ENCODE measurements at places on chromosomes 11 and 22. TPM values are rescaled to one million over a fixed set of nuclear protein-coding genes. Genes with fewer than 3 reads are reported as not detected.

GRCh38 chr11:33068611-33069340 lies 29.4 kb downstream of the TCP11L1 start:
- DNase-seq, result no peak

DNA sequence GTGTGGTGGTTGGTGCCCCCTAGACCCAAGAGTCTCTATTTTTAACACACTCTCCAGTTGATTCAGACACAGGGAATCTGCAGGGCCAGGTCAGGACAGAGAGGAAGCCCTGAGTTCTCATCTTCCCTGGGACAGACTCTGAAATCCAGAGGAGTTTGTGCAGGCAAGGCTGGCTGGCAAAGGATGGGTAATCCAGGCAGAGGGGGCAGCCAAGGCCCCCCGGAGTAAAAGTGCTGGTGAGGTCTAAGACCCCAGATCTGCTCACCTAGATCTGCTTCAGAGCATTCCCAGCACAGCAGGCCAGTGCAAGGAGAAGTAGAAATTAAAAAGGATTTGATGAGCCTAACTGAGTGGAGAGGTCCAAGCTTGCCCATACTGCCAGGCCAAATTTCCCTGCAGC lies 40.6 kb upstream of the MN1 start:
- DNase-seq, result no peak

DNA sequence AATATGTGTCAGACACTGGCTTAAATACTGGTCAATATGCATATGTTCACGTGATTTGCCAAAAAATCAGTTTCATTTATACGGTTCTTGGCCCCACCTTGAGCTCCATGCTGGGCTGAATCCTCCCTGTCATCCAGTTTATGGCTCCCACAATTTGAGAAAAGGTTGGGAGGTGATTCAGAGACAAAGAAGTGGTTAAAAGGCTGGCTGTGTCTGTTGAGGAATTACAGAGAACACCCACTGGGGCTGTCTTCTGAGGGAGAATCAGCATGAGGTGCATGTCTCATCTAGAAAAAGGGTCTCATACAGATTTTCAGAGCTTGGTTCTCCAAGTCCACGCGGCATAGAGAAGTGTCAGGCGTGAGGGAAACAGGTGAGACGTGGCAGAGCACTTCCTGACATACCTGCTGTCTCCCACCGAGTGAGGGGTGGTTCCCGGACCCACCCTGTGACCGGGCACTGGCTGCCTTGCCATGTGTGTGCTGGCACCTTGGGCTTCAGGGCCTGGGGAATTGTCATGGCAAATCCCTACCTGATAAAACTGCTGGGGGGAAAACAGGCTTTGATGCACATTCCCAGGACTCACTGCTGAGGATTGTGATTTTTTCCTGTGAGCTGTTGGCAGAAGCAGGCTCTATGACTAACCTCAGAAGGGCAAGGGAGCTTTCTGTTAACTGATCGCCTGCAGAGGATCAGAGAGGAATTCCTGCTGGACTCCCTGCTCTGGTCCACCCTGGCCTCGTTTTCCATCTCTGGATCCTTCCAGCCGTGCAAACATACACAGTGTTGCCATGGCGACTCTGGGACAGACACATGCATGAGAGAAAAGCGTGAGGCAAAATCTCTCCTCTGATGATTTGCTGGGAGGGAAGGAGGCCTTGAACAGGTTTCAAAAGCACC lies 223.6 kb downstream of the ADAMTS15 start:
- DNase-seq, result peak; percentile 62

GRCh38 chr22:47160141-47160541 lies 397.7 kb downstream of the TBC1D22A start:
- DNase-seq, result no peak

- no peak for DNase-seq
Measured at GRCh38 chr22:46963672-46964545, 201.5 kb downstream of the TBC1D22A start.

DNA sequence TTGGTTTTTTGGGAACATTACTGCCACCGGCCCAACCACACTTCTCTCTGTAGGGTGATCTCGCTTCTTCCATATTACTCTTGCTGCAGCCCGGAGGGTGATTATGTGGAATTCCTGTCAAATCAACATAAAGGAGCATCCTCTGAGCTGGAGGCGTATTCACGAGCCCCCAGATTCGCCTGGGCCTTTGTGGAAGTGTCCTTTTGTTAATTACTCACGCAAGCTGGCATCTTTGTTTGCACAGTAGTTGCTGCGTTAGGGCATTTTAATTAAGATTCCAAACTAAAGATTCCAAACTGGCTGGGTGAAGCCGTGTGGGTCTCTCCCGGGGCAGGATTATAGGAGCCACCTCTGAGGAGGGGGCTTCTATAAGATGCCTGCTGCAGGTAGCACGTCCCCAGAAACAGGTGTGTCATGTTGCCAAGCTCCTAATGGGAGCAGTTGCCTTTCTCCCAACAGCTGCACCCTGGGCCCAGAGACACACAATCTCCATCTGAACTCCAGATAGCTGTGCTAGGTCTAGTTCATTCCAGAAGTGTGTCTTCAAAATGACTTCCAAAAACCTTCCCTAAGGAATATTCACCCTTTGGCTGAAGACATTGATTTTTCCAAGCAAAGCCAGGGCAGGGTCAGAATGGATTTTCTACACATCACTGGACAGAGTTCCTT lies 40.9 kb downstream of the SHISAL1 start:
- no peak for DNase-seq

DNA sequence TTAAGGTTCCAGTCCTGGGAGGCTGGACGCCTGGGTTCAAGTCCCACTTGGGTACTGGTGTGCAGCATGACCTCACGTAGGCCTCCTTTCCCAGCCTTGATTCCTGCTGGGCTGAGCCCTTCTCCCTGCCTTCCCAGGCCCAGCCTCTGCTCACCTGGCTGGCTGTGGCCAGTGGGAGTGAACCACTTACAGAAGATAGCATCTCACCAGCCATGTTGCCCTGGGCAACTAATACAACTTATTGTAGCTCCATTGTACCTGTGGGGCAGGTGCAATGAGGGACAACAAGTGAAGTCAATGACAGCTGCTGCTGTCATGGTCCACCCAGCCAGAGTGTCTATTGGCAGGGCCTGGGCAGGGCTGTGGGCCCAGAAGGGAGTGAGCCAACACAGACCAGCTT lies 48.4 kb upstream of the MPEG1 start:
- no peak for DNase-seq

- peak; percentile 14 for DNase-seq
Measured at GRCh38 chr11:119533921-119534736, 111.2 kb upstream of the THY1 start.

DNA sequence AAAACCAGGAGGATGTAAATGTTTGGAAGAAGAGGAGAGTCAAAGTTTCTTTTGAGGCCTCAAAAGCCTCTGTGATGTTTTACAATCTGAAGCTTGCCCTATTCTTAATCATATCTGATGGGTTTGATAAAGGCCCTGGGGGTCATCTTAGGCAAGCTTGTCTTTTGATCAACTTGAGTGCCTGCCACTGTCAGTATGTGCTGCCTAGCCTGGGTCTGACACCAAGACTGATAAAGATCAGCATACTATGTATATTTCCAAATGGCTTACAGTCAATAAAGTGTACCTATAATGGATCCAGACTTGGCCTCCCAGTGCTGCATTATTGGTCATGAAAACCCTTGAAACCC lies 12.7 kb downstream of the EHF start:
- DNase-seq, result no peak

The CREB3L1 gene
- total RNA-seq, result 27.1 TPM

The GUCY1A2 gene
- total RNA-seq, result 10.6 TPM

The FGF4 gene
- total RNA-seq, result not detected

The CASP5 gene
- total RNA-seq, result 0.39 TPM
